ENCODE measurements at places on chromosomes 2 and 18. TPM values are rescaled to one million over a fixed set of nuclear protein-coding genes. Genes with fewer than 3 reads are reported as not detected.

Gene MSTN
- total RNA-seq: 0.12 TPM

Gene REG3A
- not detected for total RNA-seq

Gene RGPD4
- 0.29 TPM for total RNA-seq

Gene PRKAG3
- total RNA-seq: not detected

Gene KCNE4
- total RNA-seq: 5.9 TPM

Gene PROC
- total RNA-seq: 0.50 TPM

Gene ADD2
- 0.92 TPM for total RNA-seq

Gene SPP2
- total RNA-seq: not detected

Gene RBM45
- 15.2 TPM for total RNA-seq

Gene COBLL1
- total RNA-seq: 74.8 TPM

Gene ERBB4
- 6.4 TPM for total RNA-seq

Gene KLHL41
- total RNA-seq: 1.4 TPM

Gene ST3GAL5
- 58.4 TPM for total RNA-seq

Gene GCC2
- 35.0 TPM for total RNA-seq

Gene GKN2
- 130 TPM for total RNA-seq

Gene SLC23A3
- total RNA-seq: 4.4 TPM

Gene ABCG8
- not detected for total RNA-seq

Gene FEV
- total RNA-seq: not detected

Gene CHN1
- 38.9 TPM for total RNA-seq

Gene DUSP2
- 3.6 TPM for total RNA-seq

Data from left lung (tissue), 14 donors.